Diencephalon (tissue), 1 donor: ENCODE measurements at places on chromosomes 6 and 20. TPM values are rescaled to one million over a fixed set of nuclear protein-coding genes. Genes with fewer than 3 reads are reported as not detected.

RUNX2 gene
- total RNA-seq: 0.23 TPM

SLC22A2 gene
- 0.46 TPM for total RNA-seq

EMILIN3 gene
- total RNA-seq: 3.5 TPM

MLN gene
- total RNA-seq: not detected

CFB gene
- total RNA-seq: 3.2 TPM

PRL gene
- 0.23 TPM for total RNA-seq

TMEM74B gene
- 16.1 TPM for total RNA-seq

CDYL gene
- 40.4 TPM for total RNA-seq

GSTA3 gene
- total RNA-seq: 0.69 TPM

ANGPT4 gene
- total RNA-seq: 0.23 TPM

HCRTR2 gene
- 30.0 TPM for total RNA-seq

NFATC2 gene
- 0.69 TPM for total RNA-seq

OR14J1 gene
- under 0.01 TPM for total RNA-seq

SIRPB2 gene
- total RNA-seq: 0.69 TPM

RPP21 gene
- total RNA-seq: 16.4 TPM

KCNQ5 gene
- 5.5 TPM for total RNA-seq

MAPK13 gene
- 3.9 TPM for total RNA-seq

PSMB9 gene
- total RNA-seq: 3.2 TPM

SNAI1 gene
- 0.23 TPM for total RNA-seq

FOXC1 gene
- total RNA-seq: 5.1 TPM

OVOL2 gene
- not detected for total RNA-seq

KIAA0408 gene
- 105 TPM for total RNA-seq

TMEM244 gene
- total RNA-seq: not detected
